GM04504 (cell line): ENCODE measurements at places on chromosomes 4 and X.

- DNase-seq = no peak
Observed at GRCh38 chr4:15147714-15148113, 145.4 kb downstream of the CPEB2 start.

DNA sequence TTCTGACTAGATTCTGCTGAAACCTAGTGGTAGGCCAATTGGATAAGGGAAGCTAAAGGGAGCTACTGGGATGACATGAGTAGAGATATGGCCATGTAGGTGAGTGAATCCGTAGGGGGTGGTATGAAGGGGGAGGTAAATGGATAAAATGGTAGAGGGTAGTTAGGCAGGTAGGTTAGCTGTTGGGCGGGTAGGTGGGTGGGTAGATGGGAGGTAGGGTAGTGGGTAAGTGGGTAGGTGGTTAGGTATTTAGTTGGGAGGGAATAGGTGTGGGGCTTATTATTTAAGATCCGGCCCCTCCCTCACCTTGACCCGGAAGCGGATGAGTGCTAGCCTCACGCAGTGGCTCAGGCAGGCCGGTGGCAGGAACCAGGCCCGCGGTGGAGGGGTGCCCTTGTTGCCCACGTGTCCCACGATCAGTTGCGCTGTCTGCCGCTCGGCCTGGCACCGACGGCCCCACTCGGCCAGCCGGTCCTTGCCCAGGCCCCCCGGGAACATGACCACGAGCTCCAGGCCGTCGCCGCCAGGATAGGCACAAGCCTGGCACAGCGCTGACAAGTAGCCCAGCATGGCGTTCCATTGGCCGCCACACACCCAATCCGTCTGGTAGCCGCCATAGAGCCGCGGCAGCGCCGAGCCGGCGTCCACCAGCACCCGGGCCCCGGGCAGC, 725 bp downstream of the FAM120C start:
- DNase-seq = no peak

- DNase-seq = no peak
Observed at GRCh38 chrX:37998586-37999262, 7.6 kb upstream of the SYTL5 start.

GRCh38 chrX:10507876-10508275, 112.5 kb downstream of the MID1 start:
- no peak for DNase-seq

DNA sequence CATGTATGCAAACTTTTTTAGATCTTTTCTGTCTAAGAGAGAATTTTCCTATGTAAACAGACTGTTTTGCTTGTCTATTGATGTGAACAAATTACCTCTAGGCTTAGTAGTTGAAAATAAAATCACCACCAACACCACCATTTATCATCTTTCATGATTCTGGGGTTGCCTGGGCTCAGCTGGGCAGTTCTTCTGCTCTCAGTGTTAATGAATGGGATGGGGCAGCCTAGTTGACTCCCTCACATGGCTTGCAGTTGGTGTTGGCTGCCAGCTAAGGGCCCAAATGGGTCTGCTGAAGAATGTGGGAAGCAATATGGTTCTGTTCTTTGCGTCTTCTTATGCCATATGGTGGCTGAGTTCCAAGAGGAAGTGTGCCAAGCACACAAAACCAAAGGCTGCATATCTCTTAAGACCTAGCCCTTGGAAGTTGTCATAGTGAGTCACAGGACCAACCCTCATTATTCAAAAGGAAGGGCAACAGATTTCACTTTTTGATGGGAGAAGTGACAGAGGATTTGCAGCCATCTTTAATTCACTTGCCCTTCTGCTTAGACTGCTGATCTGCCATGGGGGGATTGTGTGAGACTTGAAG, 17.9 kb downstream of the REELD1 start:
- DNase-seq = no peak

DNA sequence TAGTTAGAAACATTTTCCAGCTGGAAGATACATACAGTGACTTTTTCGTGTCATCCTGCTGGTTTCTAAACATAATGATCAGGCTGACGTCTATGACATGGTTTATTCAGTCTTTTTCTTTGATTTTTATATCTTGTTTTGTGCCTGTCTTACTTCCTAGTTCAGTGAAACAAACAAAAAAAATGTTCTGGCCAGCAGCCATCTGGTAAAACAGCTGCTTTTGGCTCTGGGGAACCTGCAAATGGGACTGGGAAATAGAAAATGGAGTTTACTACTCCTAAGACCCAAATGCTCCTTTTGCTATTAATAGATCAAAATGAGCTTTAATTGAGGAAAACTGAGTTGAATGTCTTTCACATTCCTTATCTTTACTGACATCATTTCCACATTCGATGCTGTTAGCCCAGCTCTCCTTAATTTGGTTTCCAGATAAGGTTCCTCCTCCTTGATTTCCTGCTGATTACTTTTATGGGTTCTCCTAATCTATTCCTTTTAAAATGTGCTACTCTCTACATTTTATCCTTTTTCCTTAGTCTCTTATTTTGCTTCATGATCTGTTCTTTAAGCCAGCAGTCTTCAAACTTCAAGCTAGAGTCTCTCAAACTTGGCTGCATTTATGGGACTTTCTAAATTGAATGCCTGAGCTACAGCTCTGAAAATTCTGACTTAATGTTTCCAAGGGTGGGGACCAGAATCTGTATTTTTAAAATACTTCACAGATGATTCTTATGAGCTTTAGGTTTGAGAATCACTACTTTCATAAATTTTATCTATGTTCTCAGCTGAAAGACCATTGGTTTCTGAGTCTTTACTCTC, 499.5 kb downstream of the ANKRD50 start:
- DNase-seq = no peak

DNA sequence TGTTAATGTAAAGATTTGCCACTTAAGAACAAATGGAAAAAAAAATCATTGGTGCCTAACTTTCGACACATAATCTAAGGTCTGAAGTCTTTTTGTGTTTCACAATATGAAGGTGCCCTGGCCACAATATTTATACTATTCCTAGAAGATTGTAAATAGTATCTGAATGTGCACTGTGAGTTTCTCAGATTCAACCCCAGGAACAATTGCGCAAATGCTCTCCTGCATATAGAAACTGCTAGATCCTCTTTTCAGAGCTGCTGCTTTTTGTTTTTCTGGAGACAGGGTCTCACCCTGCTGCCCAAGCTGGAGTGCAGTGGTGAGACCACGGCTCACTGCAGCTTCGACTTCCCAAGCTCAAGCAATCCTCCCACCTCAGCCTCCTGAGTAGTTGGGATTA, 480.1 kb upstream of the FTHL17 start:
- DNase-seq = no peak

GRCh38 chr4:183758758-183759447, 99.8 kb downstream of the TRAPPC11 start:
- DNase-seq = no peak

DNA sequence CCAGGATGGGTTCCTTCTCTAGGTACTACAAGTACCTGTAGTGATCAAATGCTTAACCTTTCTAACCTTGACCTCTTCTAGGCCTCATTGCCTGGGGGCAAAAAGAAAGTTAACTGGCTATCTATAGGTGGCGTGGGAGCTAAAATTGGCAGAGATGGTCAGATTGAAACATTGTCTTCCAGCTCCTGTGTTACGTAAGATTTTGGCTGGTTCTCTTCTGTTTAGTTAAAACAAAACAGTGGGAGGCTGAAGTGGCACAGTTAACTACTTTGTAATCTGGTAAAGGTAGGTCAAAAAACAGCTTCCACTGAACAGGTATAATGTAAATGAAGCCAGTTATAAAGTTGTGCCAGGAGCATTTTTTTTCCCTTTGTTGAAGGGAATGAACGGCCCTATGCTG, 115.2 kb downstream of the MBNL3 start:
- no peak for DNase-seq

DNA sequence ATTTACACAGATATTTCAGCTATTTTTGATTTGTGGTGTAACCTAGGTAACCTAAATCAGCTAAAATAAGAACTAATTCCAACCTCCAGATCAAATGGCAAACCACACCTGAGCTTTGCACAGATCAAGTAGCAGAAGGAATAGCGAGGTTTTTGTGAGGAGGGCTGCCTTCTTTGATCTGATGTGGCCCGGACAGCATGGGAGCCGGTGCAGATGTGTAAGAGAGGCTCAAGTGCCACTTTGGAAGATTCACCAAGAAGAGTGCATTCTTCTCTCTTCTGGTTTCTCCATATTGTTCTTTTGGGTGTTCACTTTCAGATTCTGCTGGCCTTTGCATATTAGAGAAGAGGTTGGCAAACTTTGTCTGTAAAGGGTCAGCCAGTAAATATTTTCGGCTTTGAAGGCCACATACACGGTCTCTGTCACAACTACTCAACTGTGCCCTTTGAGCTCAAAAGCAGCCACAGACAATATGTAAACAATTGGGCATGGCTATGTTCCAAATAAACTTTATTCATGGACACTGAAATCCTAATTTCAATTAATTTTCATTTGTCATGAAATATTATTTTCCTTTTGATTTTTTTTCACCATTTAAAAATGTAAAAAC, 78.9 kb upstream of the FAM9C start:
- DNase-seq = no peak

- DNase-seq = no peak
Observed at GRCh38 chr4:137621056-137621455, 88.8 kb upstream of the PCDH18 start.
